ENCODE measurements at places on chromosomes 5 and 9. TPM values are rescaled to one million over a fixed set of nuclear protein-coding genes. Genes with fewer than 3 reads are reported as not detected.

Gene TMEM161B
- total RNA-seq, result 25.5 TPM

Gene RASEF
- total RNA-seq, result 10.4 TPM

Gene CD72
- 2.7 TPM for total RNA-seq

Gene COL23A1
- 8.2 TPM for total RNA-seq

- DNase-seq, result no peak
Observed at GRCh38 chr9:35619800-35620158, 1.6 kb upstream of the CD72 start.

DNA sequence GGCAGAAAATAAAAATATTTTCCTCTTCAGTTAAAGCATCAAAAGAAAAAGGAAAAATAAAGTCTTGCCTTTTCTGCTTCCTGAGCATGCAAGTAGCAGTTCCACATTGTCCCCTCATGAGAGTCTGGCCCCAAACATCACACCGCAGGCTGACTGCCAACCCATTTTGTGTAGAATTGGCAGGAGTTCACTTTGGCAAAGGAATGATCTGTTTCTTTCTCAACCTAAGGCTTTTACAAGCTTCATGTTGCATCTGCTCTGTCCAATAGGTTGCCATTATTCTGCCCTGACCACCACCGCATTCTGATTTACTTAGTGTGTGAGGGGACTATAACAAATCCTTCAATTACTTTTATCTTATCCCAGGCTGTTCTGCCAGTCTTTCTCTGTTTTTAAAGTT, 249.5 kb downstream of the ISL1 start:
- DNase-seq, result no peak

GRCh38 chr9:127846443-127847177, 7.8 kb downstream of the ENG start:
- no peak for DNase-seq

GRCh38 chr5:43875741-43876140, 272.8 kb downstream of the NNT start:
- no peak for DNase-seq

DNA sequence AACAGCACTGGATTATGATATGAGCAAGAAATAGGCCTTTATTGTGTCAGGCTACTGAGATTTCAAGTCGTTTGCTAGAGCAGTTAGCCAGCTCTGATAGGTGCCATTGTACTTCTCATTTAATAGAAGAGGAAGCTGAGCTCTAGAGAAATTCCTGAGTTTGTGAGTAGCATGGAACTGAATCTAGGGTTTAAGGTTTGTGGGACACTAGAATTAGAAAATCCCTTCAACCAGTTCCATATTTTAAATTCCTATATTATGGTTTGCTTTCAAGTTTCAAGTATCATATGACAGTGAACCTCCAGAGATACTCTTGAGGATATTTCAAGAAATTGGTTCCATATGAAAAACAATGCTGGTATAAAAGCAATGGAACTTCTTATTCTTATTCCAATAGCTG, 87.6 kb downstream of the ANKRD55 start:
- no peak for DNase-seq

DNA sequence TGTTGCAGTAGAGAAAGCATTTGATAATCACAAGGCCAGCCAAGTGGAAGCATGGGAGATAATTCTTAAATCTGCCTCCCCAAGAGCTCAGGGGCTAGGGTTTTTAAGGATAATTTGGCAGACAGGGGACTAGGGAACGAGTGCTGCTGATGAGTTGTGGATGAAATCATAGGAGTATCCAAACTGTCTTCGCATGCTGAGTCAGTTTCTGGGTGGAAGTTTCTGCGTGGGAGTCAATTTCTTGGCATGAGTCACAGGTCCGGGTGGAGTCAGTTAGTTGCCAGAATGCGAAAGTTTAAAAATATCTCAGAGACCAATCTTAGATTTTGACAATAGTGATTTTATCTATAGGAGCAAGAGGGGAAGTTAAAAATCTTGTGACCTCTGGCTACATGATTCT, 112.6 kb downstream of the TMC1 start:
- DNase-seq, result no peak

- peak; percentile 96 for DNase-seq
Observed at GRCh38 chr5:173972925-173973615, 15.9 kb upstream of the C5orf47 start.

- DNase-seq, result no peak
Observed at GRCh38 chr9:3193791-3194190, 332.0 kb downstream of the RFX3 start.

DNA sequence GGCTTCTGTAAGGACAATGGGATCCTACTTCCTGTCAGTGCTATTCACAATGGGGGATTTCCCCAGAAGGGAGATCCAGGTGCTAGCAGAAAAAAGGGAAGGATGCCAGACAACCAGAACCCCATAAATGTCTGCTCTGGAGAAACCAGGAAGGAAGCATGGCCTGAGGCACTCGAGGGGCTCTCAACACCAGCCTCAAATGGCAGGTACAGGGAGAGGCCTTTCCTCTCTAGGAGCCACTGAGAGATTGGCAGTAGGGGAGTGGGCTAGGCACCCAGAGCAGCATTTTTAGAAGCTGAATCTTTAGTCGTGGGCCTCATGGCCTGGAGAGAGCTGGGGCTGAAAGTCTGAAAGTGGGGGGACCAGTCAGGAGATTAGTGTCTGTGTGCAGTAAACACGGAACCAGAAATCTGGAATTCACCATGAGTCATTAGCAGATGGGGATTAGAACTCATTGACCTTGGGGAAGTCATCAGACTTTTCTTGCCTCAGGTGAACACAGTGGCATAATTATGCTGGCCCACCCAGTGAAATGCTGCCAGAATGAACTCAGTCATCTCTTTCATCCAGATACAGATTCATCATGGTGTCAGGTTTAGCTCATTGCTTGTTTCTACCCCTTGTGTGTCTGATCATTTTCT, 28.3 kb downstream of the ARHGEF28 start:
- DNase-seq, result peak; percentile 21

DNA sequence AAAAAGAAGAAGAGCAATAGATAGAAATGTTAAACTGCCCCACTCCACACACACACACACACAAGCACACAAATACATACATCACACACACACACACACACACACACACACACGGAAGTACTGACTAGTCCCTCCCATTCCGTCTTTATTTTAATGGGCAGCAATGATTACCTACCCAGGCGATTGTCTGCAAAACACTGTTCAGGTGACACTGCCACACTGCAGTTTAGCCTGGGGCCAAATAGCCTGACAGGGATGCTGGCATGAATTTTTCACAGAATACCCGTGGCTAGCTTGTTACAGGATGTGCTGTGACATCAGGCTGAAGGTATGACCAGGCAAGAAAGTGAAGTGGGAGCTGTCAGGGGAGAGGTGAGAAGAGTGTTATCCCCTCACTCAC, 86.9 kb downstream of the FRMD3 start:
- DNase-seq, result no peak

GRCh38 chr9:135038331-135038730, 49.1 kb upstream of the OLFM1 start:
- DNase-seq, result no peak

- no peak for DNase-seq
Observed at GRCh38 chr5:94239266-94239665, 379.1 kb downstream of the KIAA0825 start.

All from GM23338 (cell line).